Hematopoietic multipotent progenitor cell treated with erythropoietin and hydrocortisone succinate and interleukin-3 and kit ligand, for 17 days (in vitro differentiated cells): ENCODE measurements at places on chromosomes 12 and 14.

GRCh38 chr14:95339301-95339865 is 19.7 kb upstream of the CLMN start:
- DNase-seq = no peak

GRCh38 chr14:43356979-43357545 is 1150.0 kb downstream of the FSCB start:
- no peak for DNase-seq

DNA sequence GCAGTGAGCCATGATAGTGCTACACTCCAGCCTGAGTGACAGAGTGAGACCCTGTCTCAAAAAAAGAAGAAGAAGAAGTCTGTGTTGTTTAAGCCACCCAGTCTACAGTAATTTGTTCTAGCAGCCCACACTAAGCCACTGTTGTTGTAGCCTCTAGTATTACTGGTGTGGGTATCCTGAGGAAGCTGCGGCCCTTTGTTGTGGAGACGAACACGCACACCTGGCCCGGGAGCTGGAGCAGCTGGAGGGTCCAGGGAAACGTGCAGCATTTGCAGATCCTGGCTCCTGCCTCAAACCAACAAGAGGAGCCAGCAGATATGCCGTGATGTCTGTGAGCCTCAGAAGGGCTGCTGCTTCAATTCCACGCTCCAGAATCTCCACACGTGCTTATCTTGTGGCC is 65.3 kb downstream of the MAP1LC3B2 start:
- no peak for DNase-seq

DNA sequence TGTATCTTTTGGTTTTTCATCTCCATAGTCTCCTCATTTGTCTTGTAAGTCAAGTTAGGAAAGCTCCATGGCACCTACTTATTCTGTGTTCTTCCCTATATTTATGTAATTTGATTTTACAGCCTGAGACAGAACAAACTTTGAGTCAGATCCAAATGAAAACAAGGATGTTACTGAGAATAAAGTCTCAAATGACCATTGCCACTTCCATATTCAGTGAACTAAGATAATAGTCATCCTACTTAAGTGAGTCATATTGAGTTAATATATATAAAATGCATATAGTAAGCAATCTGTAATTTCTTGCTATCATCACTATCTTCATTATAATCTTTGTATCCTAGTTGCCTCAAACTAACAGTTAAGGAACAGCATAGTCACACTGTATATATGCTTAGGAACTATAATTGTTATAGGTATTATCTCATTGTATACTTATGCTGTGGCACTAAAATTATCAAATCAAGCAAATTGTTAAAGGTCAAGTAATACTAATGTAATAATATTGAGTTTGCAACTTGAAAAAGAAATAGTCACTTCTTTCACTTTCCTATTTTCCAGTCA is 30.8 kb downstream of the TMTC3 start:
- no peak for DNase-seq

GRCh38 chr14:103074729-103075367 is 9.2 kb upstream of the LBHD2 start:
- peak; percentile 70 for DNase-seq

- DNase-seq = no peak
Observed at GRCh38 chr12:64532734-64533351, 77.5 kb upstream of the RASSF3 start.

DNA sequence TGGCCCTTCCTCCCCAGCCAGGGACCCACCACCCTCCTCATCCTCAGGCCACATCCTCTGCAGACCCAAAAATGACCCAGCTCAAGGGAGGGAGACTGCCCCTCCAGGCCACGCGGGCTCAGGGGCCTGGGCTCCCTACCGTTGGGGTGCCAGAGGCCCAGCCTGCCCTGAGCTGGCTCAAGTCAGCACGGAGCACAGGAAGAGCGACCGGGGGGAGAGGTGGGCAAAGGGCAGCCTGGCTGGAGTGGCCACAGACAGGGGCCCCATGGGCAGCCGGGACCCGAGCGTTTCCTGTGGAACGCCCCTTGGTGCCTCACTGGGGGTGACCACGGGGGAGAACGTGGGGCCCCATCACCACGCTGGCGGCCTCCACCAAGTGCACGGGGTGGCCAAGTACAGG is 10.7 kb downstream of the JAG2 start:
- DNase-seq = no peak

DNA sequence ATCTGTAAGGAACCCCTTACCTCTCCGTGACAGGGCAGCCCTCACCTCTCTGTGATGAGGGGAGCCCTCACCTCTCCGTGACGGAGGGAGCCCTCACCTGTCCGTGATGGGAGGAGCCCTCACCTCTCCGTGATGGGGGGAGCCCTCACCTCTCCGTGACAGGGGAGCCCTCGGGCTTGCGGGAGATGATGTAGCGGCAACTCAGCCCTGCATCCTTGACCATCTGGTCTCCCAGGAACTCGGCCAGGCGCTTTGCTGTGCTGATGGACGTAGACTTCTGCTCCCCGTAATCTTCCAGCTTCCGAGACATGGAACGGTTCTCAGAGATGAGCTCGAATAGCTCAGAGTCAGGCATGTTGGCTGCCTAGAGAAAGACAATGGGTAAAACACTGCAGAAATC is 28.0 kb downstream of the POLE start:
- DNase-seq = no peak

GRCh38 chr12:21656905-21657325 is 727 bp downstream of the LDHB start:
- no peak for DNase-seq

DNA sequence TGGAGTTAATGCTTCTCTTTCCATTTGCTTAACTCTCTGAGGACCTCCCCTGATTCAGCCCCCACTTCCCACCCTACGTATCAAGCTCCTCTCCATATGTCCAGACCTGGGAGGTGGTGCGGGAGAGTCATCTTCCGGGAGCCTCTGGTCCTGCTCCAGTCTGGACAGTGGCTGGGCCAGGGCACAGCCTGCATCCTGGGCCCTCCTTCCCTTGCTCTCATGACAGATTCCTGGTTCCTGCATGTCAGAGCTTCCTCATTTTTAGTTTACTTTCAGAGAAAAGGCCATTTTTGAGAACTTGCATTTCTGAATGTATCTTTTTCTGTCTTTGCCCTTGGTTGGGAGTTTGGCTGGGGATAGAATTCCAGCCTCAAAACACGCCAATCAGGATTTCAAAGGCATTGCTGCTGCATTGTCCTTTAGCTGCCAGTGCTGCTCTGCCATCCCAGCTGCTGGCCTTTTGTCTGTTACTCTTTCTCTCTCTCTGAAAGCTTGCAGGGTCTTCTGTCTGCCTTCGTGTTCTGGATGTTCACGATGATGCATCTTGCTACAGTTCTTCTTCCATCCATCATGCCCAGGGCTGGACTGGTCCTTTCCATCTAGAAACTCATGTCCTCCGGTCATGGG is 54.7 kb downstream of the SLC6A12 start:
- no peak for DNase-seq

- DNase-seq = no peak
Observed at GRCh38 chr12:84995641-84996040, 40.4 kb downstream of the TSPAN19 start.

GRCh38 chr14:91321131-91321530 is 76.6 kb upstream of the GPR68 start:
- no peak for DNase-seq

- DNase-seq = no peak
Observed at GRCh38 chr12:25734529-25735180, 181.6 kb upstream of the LMNTD1 start.

DNA sequence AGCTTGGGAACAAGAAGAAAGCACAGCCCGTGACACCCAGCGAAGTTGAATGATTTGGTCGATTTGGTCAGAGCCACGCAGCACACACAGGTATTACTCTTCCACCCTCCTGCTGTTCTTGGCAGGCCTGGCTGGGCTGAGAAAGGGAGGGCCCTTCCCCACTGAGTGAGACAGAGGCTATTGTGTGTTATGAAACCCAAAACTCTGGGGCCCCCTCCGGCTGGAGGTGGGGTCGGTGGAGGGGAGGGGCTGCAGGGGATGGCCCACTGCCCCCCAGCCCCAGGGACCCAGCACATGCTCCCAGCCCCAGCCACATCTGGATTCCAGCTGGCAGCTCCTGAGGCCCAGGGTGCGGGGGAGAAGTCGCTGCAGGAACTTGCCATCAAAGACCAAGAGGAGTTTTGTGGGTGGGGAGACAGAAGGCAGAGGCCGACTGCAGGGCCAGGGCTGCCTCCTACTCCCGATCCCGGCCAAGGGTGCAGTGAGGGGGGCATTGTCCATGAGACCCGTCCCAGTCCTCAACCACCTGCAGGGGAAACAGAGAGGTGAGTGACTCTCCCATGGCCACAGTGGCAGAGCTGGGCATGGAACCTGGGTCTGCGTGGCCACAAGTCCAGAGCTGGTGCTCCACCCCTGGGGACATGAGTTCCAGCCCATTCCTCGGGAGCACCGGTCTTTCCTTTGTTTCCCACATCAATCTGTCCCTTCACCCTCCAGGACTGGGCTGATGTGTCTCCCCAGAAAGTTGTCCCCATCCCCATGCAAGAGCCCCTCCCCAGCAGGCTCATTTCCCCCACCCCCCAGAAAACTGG is 8.7 kb downstream of the TMEM119 start:
- DNase-seq = no peak

- no peak for DNase-seq
Observed at GRCh38 chr12:126093908-126094307, 1028.7 kb downstream of the AACS start.

- DNase-seq = no peak
Observed at GRCh38 chr14:100557658-100558057, 29.6 kb downstream of the BEGAIN start.

DNA sequence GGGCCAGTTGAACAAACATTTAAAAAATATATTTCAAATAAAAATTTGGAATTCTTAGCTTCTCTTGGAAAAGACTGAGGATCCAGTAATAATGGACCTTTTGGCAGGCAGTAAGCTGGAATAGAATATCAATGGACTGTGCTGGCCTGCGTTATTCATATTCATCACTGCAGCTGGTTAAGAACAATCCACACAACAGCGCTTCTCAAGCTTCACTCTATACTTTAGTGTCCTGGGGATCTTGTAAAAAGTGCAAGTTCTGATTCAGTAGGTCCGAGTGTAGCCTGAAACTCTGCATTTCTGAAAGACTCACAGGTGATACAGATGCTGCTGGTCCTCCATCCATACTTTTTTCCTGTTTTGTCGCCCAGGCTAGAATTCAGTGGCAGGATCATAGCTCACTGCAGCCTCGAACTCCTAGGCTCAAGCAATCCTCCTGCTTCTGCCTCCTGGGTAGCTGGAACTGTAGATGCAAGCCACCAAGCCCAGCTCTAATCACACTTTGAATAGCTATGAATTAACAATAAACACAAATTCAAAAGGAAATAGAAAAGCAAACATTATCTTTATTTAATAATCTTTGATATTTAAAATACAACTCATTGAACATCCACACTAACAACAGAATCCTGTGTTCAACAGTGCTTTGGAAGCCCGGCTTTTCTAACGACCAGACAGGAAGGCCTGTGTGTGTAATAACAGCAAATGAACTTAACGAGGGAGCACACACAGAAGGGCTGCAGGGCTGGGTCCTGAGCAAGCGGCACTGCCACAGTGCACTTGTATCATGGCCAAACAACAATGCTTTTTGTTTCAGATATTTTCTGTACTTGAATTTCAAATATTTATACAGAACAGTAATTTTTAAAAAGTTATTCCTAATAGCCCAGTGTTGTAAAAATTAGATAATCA is 18.4 kb upstream of the TRIP11 start:
- no peak for DNase-seq
